ENCODE measurements at places on chromosomes 13 and 19.

- DNase-seq, result no peak
Observed at GRCh38 chr19:29457413-29457812, 68.4 kb upstream of the VSTM2B start.

DNA sequence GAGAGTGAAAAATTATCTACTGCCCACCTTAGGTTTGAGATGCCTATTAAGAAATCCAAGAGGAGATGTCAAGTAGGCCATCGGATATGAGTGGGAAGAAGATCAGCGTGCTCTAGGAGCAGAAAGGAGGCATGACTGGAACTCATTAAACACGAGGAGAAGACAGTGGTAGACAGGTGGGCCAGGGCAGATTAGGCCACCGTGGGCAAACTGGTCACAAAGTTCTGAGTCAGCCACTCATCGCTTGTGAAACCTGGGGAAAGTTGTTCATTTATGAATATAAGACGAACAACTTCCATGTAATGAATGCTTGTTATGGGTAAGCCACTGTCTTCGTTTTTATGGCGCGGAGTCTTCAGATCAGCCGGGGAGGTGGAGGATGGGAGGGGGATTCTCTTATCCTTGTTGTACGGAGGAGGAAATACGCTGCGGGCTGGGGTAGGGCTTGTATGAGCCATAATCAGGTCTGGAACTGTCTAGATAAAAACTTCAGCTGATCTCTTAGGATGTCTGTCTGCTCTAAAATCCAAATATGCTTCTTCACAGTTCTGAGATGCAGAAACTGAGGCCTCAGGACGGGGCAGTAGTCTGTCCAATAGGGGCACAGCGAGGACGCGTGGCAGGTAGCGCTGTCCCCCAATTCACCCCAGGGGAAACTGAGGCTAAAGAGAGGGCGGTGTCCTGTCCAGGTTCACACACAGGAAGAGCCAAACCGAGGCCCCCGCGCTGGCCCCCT lies 1.1 kb upstream of the ZNF444 start:
- DNase-seq, result no peak

DNA sequence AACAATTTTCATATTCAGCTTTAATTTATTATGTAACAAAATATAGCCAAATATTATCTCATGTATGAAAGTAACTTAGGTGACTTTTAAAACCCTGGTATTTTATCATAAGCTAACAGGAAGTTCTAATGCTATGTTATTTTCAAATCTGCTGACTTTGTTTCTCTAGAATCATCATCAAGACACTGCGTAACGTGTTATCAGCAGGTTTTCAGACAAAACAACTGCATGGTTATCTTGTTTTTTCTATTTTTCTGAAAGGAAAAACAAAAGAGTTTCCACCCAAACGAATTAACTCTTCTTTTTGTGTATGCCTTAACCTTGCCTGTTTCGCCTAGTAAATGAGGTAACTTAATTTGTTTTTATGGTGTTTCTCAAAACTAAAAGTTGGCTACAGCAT lies 156.3 kb downstream of the TBC1D4 start:
- DNase-seq, result no peak

DNA sequence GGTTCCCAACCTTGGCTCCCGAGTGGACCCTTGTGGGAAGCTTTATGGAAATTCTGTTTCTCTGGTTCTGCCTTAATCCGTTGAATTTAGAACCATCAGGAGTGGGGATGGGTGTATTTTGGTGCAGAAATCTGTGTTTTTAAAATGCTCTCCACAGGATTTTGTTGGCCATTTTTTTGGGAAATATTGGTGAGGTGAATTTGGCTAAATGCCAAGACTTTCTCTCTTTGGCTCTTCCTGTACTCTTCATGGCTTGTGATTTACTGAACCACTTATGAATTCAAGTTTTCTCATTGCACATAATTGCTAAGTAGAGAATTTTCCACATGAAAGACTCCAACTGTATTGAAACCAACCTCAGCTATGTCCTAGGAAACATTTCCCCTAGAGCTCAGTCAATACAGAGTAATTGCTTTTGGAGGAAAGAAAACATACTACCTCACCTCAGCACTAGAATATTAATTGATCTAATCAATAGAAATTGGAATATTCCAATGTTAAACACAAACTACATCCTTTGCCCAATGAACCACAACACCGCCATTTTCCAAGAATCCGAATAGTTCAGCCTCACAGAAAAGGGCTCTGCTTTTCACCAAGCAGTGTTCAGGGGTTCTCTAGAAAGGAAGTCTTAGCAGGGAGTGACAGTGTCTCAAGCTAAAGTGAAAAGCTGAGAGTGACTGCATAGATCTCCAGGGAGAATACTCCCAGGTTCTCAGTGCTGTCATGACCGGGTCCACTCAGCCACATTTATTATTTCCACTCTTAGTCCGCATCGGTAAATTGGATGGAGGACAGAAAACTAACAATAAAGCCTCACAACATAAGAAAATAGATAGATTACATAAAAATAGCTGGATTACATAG lies 60.3 kb downstream of the ERCC5 start:
- DNase-seq, result no peak

DNA sequence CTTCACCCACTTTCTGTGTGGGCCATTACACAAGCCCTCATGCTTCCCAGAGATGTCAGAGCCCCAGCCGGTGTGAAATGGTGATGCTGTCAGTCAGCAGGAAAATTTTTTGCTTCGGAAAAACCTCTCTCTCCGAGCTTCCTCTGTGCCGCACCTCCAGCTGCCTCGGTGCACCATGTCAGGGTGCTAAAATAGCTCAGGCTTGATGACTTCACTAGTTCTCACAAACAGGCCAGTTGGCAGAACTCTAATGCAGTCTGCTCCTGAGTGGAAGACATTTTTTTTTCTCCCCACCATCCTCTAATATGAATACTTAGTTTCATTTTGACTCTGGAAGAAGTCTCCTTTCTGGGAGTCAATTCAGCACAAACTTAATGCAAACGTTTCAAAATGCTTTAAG lies 71.3 kb downstream of the KLF12 start:
- peak; percentile 34 for DNase-seq

DNA sequence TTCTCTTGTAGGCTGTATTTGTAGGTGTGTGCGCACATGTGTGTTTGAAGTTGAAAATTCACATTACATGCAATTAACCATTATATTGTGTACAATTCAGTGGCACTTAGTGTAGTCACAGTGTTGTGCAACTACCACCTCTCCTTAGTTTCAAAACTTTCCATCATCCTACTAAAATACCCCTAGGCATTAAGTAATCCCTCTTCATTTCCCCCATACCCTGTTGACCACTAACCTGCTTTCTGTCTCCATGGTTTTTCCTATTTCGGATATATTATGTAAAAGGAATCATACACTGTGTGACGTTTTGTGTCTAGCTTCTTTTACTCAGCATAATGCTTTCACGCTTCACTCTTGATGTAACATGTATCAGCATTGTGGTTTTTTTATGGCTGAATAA lies 16.1 kb downstream of the LSM14A start:
- DNase-seq, result no peak

GRCh38 chr19:29247051-29247450 lies 34.1 kb upstream of the UQCRFS1 start:
- no peak for DNase-seq

DNA sequence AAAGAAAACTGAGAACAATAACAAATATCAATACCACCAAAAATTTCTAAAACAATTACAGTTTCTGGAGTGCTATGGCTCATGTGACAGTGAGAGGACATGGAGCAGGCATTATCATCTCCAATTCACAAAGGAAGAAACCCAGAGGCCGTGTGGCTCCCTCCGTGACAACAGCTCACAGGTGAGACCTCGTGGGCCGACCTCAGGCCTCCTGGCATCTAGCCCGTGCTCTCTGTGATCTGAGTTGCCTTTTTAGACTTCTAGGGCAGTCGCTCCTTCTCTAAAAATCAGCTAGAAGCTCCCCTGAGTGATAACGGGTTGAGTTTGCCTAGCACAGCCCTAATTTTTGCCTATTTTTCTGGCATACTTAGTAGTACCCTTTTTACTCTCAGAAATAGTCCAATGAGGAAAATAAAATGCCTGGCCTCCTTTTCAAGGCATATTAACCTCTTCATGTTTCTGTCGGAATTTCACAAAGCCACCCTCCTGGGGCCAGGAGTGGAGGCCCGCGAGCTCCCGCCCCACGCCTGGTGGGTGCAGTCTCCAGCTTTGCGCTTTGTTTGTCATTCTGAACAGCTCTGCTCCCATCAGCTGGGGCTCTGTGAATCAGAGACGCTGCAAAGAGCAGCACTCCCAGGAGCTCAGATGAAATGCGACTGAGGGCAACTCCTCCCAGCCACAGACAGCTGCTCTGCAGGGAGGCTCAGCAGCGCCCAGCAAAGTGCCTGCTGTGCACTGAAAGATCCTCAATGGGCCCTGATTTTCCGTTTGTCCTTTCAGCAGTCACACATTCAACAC lies 292.5 kb downstream of the UQCRFS1 start:
- DNase-seq, result no peak

- DNase-seq, result no peak
Observed at GRCh38 chr13:60838581-60838980, 441.6 kb downstream of the TDRD3 start.

- no peak for DNase-seq
Observed at GRCh38 chr13:30976025-30976424, 43.6 kb downstream of the TEX26 start.

GRCh38 chr13:84570831-84571230 lies 688.6 kb upstream of the SLITRK1 start:
- DNase-seq, result no peak

- no peak for DNase-seq
Observed at GRCh38 chr13:89212186-89212585, 1541.0 kb downstream of the SLITRK5 start.

DNA sequence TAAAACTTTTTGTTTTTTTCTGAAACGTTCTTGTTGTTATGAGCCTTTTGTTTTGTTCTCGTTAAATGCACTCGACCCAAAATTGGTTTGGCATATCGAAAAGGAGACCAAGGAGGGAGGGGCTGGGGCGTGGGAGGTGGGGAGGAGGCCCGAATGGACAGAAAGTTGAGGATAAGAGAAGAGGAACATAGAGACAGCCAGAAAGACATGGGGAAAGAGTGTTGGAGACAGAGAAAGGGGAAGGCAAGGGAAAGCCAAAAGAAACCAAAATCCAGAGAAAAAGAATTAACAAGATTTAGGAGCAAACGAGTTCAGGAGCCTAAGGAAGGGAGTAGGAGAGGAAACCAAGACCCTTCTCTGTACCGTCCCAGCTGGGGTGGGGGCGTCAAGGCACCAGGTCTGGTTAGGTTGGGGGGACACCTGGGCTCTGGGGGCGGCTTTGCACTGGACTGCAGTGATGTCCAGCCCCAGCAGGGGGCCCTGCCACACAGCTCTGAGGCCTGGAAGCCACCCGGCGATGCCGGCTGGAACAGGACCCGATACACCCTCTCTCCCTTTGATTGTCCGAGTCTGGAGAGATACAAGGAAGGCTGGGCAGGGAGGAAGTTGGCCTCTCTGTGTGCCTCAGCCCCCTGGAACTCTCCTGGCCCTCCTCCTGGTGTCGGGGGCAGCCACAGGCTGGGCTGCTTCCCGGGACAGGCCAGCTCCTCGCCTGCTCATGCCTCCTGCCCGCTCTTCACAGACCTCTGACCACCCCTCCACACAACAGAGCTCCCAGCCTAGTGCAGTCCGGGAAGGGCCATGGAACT lies 11.6 kb upstream of the ASF1B start:
- DNase-seq, result peak; percentile 56

- DNase-seq, result no peak
Observed at GRCh38 chr13:109657395-109657794, 129.0 kb downstream of the IRS2 start.

DNA sequence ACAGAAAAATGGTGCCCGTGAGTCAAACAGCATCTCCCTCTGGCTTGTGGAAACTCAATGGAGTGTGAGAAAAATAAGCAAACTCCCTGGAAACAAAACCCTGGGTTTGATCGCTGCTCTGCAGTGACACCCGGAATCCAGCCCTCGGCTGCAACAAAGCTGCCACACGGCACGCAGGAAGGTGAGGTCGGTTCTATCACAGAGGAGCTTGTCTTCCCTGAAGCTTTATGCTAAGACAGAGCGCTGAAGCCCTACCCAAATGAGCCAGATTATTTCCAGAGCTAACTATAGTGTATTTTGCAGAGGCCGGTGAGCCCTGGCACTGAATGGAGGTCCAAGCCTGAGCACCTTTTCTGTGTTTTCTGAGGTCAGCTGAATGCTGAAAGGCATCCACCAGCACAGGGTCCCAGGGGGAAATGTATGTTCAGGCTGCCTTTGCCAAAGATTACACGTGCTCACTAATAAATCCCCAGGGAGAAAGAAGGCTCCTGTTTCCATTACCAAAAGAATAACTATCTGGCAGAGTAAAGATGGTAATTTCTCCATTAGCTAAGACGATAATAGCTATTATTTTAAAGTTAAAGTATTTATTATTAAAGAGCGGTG lies 77.8 kb downstream of the TSHZ3 start:
- no peak for DNase-seq

- no peak for DNase-seq
Observed at GRCh38 chr13:102275969-102276368, 125.9 kb downstream of the FGF14 start.

GRCh38 chr13:45809801-45810394 lies 41.7 kb downstream of the SIAH3 start:
- DNase-seq, result no peak

DNA sequence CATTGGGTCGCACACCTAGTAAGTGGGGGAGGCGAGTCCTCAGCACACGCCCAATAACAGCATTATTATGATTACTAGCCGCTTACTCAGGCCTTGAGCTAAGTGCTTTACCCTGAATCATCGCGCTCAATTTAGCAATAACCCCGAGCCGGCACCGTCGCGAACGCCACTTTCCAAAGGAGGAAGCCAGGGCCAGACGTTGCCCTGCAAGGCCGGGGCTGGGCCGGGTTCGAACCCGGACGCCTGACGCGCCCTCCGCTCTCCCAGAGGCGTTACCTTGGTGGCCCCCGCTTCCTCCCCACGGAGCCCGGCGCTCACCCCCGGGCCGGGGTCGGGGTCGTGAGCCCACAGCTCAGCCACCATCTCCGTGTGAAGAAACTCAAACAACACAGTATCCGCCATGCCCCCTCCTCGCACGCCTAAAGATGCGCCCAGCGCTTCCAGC lies at the start of gene TRAPPC6A:
TRAPPC6A (minus strand) TSS at position 421 of the 445 bp plus-strand sequence; CDS start at position 402, 19 bp downstream.
- DNase-seq, result no peak

- DNase-seq, result no peak
Observed at GRCh38 chr13:44011036-44011435, 131.3 kb downstream of the LACC1 start.

GRCh38 chr19:27974082-27974513 lies 1238.9 kb downstream of the UQCRFS1 start:
- DNase-seq, result no peak

GRCh38 chr19:8469613-8470368 lies 25.0 kb downstream of the HNRNPM start:
- DNase-seq, result no peak

GRCh38 chr19:19782783-19783182 lies 38.8 kb downstream of the ZNF506 start:
- no peak for DNase-seq

DNA sequence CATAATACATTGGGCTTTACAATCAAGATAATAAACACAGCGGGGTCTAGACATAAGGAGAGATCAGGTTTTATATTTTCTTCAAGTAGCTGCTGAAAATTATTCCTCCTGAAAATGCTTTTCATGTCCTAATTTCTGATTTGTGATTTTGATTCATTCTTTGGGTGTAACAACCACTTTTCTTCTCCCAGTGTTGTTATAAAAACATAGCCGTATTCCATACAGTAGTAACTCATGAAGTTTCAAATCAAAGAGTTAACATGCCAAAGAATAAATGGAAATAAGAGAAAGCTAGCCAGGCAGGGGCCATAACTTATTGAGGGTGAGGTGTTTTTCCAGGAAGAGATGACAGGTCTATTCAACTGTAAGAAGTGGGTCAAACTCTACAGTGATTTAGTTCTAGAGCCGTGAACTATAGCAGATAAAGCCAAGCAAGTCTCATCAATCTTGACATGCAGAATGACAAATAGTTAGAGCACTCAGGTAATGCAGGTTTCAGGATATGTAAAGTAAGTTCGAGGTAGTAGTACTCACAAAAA lies 934.4 kb upstream of the SLITRK1 start:
- DNase-seq, result no peak

- DNase-seq, result no peak
Observed at GRCh38 chr19:48353677-48354076, 10.1 kb downstream of the TMEM143 start.

Data from B cell (primary cell).